Hippocampal formation (tissue), 2 donors: ENCODE measurements at places on chromosomes 2 and 18.

DNA sequence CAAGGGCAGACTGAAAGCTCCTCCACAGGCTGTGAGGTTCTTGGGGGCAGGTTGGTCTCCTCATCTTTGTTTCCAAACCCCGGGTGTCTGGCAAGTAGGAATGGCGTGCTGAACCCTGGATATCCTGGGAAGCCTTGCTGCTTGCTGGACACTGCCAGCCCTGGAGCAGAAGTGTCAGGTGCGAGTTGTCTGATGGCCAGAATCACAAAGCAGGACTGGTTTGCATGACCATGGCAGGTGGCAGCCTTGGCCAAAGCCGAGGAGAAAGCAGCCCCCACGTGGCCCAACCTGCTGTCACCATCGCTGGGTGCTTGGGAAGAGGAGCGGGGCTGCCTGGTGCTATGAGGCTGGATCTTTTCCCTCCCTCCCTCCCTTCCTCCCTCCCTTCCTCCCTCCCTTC lies 309.5 kb upstream of the HS6ST1 start:
- no peak for DNase-seq

- DNase-seq = no peak
Measured at GRCh38 chr2:239033801-239034560, 186.1 kb downstream of the TWIST2 start.

- no peak for DNase-seq
Measured at GRCh38 chr2:29663268-29663667, 258.1 kb downstream of the ALK start.

GRCh38 chr2:105873721-105874120 lies 129.0 kb downstream of the NCK2 start:
- DNase-seq = no peak

DNA sequence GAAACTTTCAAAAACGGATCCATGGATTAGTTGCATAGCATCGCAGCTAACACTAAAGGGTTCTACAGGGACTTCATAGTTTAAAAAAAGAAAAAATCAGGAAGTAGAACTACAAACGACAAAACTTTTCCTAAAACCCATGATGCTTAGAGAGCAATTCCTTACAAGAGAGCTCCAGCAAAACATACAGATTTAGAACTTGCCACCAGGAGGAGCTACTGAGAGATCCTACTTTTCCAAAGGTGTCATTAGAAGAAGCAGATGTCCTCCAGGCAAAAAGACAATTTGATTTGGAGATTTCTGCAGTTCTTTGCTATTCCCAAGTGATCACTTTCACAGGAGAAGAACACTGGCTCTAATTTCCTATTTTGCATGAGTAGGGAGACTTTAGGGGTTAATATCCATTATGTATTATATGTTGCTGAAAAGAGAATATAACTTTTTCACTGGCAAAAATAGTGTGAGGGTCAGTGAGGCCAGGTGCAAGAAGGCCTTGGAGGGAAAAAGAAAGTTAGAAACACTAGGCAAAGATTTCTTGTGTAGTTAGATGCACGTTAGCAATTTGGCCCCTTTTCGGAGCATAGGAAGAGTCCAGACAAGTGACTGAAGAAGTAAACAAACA lies 436.2 kb downstream of the SUCLG1 start:
- peak; percentile 0 for DNase-seq

- DNase-seq = no peak
Measured at GRCh38 chr2:174048243-174048642, 83.1 kb upstream of the SP3 start.

- DNase-seq = no peak
Measured at GRCh38 chr18:59661891-59662701, 35.1 kb downstream of the CCBE1 start.

- DNase-seq = no peak
Measured at GRCh38 chr2:165725421-165725820, 68.6 kb downstream of the GALNT3 start.

GRCh38 chr18:33918571-33918970 lies 306.1 kb downstream of the NOL4 start:
- DNase-seq = no peak

GRCh38 chr2:37779611-37780386 lies 108.4 kb upstream of the CDC42EP3 start:
- DNase-seq = no peak

DNA sequence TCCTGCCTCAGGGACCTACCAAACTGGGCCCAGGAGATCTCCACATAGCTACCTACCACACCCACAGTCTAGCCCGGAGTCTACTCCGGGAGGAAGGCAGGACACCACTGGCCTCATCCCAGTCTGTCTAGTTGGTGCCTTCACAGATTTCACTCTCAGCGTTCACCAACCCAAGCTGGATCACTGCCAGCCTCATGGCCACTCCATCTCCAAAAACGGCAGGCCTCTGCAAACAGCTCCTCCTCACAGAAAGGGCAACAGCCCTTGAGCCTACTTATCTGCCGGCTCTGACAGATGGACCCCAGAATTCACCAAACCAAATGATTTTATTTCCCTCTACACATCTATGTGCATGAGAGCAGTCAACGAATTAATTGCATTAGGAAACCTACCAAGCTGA lies 61.3 kb downstream of the NCKAP5 start:
- no peak for DNase-seq

- DNase-seq = no peak
Measured at GRCh38 chr2:101047774-101048173, 45.7 kb downstream of the RPL31 start.
